ENCODE measurements at places on chromosomes 1 and 21.

DNA sequence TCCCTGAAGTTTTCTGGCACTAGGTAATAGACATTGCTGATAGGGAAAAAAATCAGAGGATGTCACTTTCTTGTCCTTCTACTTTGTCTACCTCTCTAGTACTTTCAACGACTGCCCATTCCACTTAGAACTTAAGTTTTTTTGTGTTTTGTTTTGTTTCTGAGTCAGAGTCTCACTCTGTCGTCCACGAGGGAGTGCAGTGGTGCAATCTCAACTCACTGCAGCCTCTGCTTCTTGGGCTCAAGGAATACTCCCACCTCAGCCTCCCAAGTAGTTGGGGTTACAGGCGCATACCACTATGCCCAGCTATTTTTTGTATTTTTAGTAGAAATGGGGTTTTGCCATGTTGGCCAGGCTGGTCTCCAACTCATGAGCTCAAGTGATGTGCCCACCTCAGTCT lies 79.2 kb downstream of the SGIP1 start:
- DNase-seq: no peak

- no peak for DNase-seq
Measured at GRCh38 chr1:12040457-12041051, 21.3 kb downstream of the MIIP start.

GRCh38 chr1:151611288-151611790 lies 511 bp upstream of the SNX27 start:
- no peak for DNase-seq

DNA sequence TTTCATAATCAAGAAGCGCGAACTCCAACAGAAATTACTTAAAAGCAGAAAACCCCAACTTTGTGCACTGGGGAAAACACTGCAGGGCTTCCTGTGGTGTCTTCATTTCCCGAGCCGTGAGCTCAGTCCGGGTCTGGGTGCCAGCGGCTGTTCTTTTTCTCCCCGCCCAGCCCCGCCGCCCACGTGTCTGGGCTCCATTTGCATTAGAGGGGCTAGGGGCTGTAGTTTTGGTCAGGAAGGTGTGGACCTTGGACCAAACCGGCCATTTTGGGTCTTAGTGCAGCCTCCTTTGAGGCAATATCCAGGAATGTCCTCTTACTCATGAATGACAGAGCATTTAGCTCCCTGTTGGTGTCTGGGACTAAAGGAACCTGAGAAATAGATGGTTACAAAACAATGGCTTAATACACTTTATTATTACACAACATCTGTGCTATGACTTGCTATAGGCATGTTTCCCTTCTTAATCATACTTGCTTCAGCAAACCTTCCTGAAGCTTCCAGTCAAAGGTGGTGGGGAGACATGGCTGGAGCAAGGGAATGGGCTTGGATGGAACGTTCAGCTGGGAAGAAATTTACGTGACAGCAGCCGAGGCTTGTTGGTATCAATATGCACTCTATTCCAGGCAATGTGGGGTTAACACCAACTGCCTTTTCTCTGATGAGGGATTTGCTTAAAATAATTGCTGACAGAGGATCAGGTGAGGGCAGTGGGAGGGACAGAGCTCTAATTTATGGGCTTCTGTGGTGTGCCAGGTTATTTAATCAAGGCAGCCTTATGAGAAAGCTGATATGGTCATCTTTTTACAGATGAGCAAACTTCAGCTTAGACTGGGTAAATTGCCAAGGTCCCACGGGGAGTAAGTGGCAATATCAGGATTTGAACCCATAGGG lies 1.1 kb downstream of the AGTRAP start:
- no peak for DNase-seq

GRCh38 chr1:178031856-178032320 lies 62.0 kb upstream of the RASAL2 start:
- peak; percentile 43 for DNase-seq
